ENCODE measurements at places on chromosomes 7 and 10.

- no peaks in the 10 kb centered on the region for H3K27me3 ChIP-seq
- DNase-seq: no peak
- no peak overlapping the region for H3K4me3 ChIP-seq
- peaks cover 18% of the 10 kb centered on the region for H3K4me1 ChIP-seq
- H3K27ac ChIP-seq: peak overlapping the region; percentile 31
Observed at GRCh38 chr7:84251277-84251781, 56.7 kb upstream of the SEMA3A start.

- H3K36me3 ChIP-seq: peaks cover 24% of the 10 kb centered on the region
- no peaks in the 10 kb centered on the region for H3K27me3 ChIP-seq
- DNase-seq: no peak
- H3K4me1 ChIP-seq: peaks cover 53% of the 10 kb centered on the region
- H3K27ac ChIP-seq: peak overlapping the region; percentile 83
Observed at GRCh38 chr7:75963381-75963995, 30.9 kb downstream of the TMEM120A start.

DNA sequence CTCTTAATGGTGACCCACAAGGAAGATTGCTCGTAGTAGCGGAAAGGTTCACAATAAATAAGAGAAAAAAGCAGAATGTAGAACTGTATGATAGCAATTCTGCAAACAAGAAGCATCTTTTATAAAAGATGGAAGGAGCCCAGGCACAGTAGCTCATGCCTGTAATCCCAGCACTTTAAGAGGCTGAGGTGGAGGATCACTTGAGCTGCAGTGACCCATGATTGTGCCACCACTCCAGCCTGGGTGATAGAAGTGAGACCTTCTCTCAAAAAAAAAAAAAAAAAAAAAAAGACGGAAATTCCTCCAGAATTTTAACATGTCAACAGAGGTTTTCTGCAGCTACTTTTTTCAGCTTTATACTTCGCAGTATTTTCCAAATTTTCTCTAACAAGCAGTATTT lies 13.2 kb downstream of the GATAD1 start:
- peaks cover 5% of the 10 kb centered on the region for H3K36me3 ChIP-seq
- DNase-seq: no peak
- H3K27ac ChIP-seq: no peak overlapping the region
- H3K4me1 ChIP-seq: no peaks in the 10 kb centered on the region

GRCh38 chr7:133804127-133804526 lies 323.0 kb upstream of the LRGUK start:
- H3K4me1 ChIP-seq: no peaks in the 10 kb centered on the region
- H3K4me3 ChIP-seq: no peak overlapping the region
- no peaks in the 10 kb centered on the region for H3K27me3 ChIP-seq
- DNase-seq: no peak
- no peak overlapping the region for H3K27ac ChIP-seq
- no peaks in the 10 kb centered on the region for H3K36me3 ChIP-seq

DNA sequence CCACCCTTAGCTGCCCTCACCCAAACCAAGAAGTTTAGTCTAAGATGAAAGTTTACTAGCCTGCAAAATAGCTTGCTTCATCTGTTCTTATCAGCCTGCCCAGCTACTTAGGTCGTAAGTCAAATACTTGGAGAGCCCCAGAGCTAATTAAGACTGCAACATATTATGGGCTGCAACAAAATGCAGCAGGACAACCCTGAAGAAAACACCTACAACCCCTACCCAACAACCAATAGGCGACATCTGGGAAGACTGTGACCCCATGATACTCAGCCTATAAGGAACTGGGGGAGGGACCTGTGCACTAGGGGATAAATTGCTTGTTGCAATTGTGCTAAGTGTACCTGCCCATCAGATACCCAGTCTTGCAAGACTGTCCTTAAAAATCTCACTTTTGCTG lies 64.1 kb downstream of the LYZL2 start:
- no peaks in the 10 kb centered on the region for H3K27me3 ChIP-seq
- H3K4me3 ChIP-seq: no peak overlapping the region
- H3K27ac ChIP-seq: no peak overlapping the region

- H3K4me1 ChIP-seq: no peaks in the 10 kb centered on the region
- DNase-seq: no peak
- H3K4me3 ChIP-seq: no peak overlapping the region
- no peak overlapping the region for H3K27ac ChIP-seq
Observed at GRCh38 chr7:49522111-49522510, 251.3 kb upstream of the VWC2 start.

DNA sequence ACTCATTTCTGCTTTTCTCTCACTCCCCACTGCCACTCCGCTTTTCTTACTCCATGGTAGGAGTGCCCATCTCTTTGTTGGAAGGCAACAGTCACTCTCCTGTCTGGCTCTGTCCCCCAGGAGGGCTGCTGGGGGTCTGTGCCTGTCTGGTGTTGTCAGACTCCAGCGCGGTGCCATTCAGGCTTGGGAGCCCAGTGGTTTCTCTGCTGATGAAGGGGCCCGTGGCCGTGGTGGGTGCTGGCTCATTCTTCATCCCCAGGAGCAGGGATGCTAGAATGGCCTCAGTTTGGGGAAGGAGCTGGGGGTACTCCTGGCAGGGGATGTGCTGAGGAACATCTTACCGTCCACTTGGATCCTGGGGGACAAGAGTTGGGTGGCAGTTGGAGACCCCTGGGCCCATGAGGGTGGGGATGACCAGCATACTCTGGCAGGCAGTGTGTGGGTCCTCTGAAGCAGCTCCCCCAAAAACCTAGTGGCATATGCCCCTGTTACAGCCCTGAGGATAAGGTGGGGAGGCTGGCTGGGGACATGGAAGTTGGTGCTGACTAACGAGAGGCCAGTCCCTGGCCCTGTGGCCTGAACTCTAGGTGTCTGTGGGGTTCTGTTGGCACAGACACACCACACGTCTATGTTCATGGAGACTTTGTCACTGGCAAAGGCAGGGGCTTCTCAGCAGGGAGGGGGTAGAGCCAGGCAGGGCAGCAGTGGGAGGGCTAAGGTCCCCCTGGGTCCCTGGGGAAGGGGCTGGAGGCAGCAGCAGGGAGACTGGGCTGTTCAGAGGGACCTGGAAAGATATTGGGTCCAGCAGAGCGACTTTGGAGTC lies 102.8 kb upstream of the RET start:
- H3K4me1 ChIP-seq: no peaks in the 10 kb centered on the region
- H3K27ac ChIP-seq: no peak overlapping the region
- no peak for DNase-seq
- H3K27me3 ChIP-seq: no peaks in the 10 kb centered on the region

DNA sequence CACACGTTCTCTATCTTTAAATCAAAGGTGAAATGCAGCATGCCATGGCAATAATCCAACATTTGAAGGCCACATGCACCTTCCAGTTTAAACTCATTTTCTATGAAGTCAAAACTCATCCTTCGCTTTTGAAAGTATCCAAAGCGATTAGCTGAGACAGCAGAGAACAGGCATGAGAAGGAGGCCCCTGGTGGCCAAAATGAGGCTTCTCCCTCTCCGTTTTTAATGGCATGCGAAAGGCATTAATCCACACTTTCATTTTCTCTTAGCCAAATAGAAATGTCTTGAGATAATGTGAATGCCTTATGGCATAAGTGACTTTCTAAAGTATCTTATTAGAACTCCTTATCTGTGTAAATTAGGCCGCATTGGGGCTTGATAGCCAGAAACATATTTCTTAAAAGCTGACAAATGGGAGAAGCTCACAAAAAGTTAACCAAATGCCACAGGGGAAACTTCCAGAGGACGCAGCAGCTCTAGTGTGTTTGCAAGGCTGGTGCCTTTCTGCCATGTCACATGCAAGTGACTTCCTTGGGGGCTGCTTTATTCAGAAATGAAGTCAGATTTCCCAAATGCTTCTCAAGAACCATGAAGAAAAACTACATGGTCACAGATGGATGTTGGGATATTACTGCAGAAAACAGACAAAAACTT lies 1189.6 kb downstream of the SORCS1 start:
- H3K27me3 ChIP-seq: no peaks in the 10 kb centered on the region
- no peak overlapping the region for H3K4me3 ChIP-seq
- DNase-seq: no peak
- H3K36me3 ChIP-seq: no peaks in the 10 kb centered on the region

DNA sequence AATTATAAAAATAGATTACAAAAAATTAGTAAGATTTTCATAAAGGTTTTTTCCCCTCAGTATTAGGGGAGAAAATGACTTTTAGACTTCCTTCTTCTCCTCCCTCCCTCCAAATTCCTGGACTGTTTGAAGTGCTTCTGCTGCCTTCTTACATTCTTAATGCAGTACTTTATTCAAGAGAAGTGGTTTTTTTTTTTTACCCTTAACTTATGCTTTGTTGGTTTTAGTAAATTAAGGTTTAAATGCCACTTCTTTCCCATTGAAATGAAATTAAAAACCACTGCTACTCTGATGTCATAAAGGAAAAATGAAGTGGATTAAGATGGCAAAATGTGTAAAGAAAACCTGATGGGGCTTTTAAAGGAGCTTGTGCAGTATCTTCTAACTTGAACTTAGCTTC lies 140.7 kb downstream of the VTI1A start:
- H3K27me3 ChIP-seq: no peaks in the 10 kb centered on the region
- no peak overlapping the region for H3K4me3 ChIP-seq
- peaks cover 12% of the 10 kb centered on the region for H3K4me1 ChIP-seq
- H3K27ac ChIP-seq: no peak overlapping the region

GRCh38 chr10:116105264-116105663 lies 167.7 kb downstream of the GFRA1 start:
- no peaks in the 10 kb centered on the region for H3K27me3 ChIP-seq
- H3K36me3 ChIP-seq: no peaks in the 10 kb centered on the region
- no peaks in the 10 kb centered on the region for H3K4me1 ChIP-seq
- no peak for DNase-seq

DNA sequence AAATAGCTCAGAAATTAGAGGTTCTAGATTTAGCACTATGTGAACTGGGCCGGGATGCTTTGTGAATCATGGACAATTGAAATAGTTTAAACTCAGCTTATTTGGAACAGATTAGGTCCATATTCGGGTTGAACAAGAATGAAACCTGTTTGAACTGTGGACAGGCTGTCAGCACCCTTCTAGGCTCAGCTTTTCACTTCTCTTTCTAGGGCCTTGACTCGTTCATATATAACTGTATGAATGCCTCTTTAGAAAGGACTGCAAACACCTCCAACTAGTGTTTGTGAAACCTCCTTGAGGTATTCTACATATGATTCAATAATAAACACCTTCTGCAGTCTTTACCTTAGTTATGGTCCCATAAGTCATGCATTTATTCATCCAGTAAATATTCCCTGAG lies 115.6 kb downstream of the REEP3 start:
- no peaks in the 10 kb centered on the region for H3K27me3 ChIP-seq
- H3K4me1 ChIP-seq: no peaks in the 10 kb centered on the region
- H3K27ac ChIP-seq: no peak overlapping the region
- no peak overlapping the region for H3K4me3 ChIP-seq
- no peak for DNase-seq
- H3K36me3 ChIP-seq: no peaks in the 10 kb centered on the region

- DNase-seq: no peak
- no peak overlapping the region for H3K4me3 ChIP-seq
- H3K27me3 ChIP-seq: no peaks in the 10 kb centered on the region
- no peaks in the 10 kb centered on the region for H3K36me3 ChIP-seq
Observed at GRCh38 chr7:24821045-24821753, 63.9 kb upstream of the GSDME start.

DNA sequence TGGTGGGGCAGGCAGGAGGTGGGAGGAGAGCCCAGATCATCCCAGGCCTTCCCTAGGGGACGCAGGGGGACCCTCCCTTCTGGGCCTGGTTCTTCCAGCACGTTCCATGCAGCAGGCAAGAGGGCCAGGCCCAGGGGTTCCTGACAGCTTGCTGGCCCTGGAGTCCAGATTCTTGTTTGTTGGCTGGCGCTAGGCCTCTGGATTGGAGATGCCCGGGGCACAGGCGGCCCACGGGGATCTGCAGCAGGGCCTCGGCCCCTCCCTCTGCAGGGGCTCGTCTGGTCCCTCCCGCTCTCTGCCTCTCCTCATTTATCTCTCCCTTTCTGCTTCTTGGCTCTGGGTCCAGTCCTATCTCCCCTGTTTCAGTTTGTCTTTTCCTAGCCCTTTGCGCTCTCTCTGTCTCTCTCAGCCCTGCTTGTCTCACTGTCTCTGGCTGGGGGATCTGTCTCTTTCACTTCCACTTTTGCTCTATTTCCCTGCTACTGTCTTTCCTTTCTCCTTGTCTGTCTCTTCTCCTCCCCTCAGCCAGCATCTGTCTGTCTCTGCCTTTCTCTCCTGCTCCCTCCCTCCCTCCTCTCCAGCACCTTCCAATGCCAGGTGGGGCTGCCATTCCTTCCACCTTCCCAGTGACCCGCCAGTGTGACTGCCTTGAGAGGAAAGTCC lies 1.1 kb upstream of the AQP1 start:
- no peak overlapping the region for H3K4me3 ChIP-seq
- no peak for DNase-seq
- no peak overlapping the region for H3K27ac ChIP-seq
- H3K36me3 ChIP-seq: no peaks in the 10 kb centered on the region
- H3K27me3 ChIP-seq: no peaks in the 10 kb centered on the region

DNA sequence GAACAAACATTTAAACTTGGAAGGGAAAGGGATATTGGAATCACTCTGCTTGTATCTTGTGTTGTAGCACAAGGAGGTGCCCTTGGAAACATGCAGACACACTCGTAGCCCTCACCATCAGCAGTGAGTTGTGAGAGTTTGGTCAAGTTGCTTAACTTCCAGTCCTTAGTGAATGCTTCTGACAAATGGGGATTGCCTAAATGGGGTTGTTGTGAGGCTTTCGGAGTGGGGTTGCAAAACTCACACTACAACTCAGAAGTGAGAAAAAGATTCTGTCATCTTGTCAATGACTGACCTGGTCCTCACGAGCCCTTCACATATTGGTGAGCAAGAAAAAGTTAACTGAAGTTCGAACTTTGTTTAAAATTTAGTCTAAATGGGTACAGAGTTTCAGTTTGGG lies 29.0 kb upstream of the GSDME start:
- no peak overlapping the region for H3K4me3 ChIP-seq
- H3K36me3 ChIP-seq: no peaks in the 10 kb centered on the region
- no peaks in the 10 kb centered on the region for H3K4me1 ChIP-seq
- H3K27me3 ChIP-seq: no peaks in the 10 kb centered on the region
- no peak overlapping the region for H3K27ac ChIP-seq

DNA sequence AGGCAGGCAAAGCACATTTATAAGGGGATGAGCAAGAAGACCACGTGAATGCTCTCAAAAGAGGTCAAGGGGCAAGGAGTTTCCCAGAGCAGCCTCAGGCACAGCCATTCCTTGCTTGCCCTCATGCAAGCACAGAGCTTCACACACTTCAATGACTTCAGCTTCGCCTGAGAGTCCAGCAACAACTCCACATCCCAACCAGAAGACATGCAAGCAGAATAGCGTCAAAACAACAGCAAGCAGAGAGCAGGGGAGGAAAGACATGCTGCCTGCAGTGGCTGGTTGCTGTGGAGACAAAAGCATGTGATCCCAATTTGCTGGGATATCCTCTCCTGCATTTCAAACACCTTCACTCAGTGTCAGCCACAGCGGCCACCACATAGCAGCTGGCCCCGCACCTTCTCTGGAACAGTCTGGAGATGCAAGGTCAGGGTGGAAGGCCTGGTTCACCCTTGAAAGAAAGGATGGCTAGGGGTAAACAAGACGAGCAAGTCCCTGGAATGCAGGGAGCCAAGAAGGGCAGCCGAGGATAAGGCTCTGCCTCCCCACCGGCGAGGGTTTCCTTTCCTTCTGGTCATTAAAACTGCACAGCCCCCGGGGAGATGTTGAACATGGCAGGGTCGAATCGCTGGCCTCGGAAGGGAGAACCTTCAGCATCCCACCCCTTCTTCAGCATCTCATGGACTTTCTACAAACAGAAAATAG lies 60.2 kb upstream of the CAMK2B start:
- H3K27ac ChIP-seq: no peak overlapping the region
- H3K4me3 ChIP-seq: no peak overlapping the region
- no peak for DNase-seq
- peaks cover 72% of the 10 kb centered on the region for H3K36me3 ChIP-seq
- no peaks in the 10 kb centered on the region for H3K27me3 ChIP-seq

GRCh38 chr10:53166325-53166724 lies 393.7 kb upstream of the MBL2 start:
- no peak overlapping the region for H3K4me3 ChIP-seq
- DNase-seq: no peak
- H3K27me3 ChIP-seq: no peaks in the 10 kb centered on the region
